ENCODE measurements at places on chromosomes 11 and 22. TPM values are rescaled to one million over a fixed set of nuclear protein-coding genes. Genes with fewer than 3 reads are reported as not detected.

DNA sequence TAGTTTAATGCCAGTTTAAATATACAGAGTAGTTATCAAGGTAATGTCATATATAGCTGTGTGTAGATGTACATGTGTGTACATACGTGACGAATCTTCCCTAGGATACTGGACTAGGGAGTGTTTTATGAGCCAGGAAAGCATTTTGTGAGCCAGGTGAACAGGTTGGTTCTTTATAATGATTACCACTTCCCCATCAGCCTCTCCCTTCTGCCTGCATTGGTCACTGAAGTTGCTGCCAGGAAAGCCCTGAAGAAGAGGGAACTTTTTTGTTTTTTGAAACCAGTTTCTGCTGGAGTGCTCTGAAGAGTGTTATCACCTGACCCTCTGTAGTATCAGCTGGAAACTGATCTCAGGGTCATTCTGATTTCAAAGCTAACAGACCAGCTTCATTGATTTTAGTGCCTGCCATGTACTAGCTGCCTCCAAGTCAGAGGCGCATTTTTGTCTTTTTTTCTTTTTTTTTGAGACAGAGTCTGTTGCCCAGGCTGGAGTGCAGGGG, 14.2 kb upstream of the ST14 start:
- no peak for DNase-seq

DNA sequence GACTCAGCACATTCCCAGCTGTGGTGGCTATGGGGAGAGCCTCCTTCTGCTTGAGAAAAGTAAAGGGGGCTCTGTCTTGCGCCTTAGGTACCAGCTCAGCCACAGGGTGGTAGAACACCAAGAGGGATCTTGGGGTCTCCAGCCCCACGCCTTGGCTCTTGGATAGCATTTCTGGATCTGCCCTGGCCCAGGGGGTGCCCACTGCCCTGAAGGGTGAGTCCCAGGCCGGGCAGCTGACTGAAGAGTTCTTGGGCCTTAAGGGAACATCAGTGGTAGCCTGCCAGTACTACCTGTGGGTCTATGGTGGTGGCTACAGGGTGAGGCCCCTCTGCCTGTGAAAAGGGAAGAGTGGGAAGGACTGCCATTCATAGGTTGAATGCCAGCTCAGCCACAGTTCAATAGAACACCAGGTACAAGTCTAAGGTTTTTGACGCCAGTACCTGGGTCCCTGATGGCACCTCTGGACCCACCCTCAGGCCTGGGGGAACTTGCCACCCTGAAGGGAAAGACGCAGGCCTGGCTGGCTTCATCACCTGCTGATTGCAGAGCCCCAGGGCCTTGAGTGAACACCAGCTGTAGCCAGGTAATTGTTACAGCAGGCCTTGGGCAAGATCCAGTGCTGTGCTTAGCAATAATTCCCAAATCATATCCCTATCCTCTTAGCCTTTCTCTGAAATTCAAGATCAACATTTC, 3.9 kb downstream of the CWF19L2 start:
- DNase-seq: no peak

- DNase-seq: no peak
These were observed 13.9 kb downstream of the SRPRA start for GRCh38 chr11:126254819-126255218.

The RAB36 gene
- total RNA-seq: 1.3 TPM
